ENCODE measurements at places on chromosomes 13 and 19.

DNA sequence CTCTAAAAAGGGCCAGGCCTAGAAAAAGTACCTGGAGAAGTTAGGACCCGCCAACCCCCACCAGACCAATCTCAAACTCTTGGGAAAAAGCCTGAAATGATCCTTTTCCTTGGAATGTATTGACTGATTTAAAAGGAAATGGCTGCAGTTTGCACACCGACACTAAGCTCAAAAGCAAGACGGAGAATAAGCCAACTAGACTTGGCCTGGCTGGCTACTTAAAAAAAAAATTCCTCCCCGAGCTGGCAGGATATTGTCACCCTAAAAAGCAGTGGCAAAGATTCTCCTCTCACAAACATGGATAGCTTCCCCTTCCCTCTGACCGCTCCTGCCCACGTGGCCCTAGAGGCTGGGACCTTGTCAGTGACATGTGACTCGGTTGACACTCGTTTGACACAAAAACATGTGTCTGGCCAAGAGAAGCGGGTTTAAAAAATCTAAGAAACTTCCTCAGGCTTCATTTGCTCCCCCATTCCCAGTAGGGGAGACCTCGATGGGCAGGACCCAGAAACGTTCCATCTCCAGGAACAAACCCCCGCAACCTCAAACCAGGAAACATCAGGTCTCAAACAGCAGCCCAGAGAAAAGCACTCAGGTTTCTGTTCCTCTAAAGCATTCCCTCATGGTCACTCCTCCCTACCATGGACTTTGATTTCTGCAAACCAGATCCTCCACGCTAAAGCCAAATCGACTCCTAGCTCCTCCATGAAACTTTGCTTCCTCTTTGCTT lies 1.3 kb downstream of the RFX1 start:
- DNase-seq: no peak

DNA sequence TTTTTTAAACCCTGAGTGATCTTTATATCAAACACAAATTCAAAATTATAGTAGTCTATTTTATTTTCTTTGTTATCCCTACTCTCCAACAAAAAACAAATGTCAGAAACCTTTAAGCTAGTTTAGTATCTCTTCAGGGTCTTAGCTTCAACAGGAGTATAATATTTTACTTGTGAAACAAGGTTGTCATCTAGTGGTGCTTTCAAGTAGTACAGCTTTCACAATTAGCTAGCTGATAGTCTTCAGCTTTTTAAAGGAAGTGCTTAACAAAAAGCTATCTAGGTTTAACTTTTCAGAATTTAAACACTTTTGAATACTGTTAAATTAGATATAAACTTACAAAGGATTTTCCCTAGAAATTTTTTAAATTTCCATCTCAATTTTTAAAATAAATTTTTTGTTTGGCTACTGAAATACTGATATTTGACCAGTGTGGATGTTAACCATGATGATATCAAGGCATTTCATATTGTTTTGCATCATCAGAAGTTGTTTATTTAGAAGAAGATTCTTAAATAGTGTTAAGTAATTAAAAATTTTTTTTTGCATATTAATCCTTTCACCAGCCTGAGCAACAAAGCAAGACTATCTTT lies 34.2 kb downstream of the TDRD3 start:
- DNase-seq: no peak

- no peak for DNase-seq
These were observed 177.9 kb downstream of the KATNAL1 start for GRCh38 chr13:30129411-30129810.

- DNase-seq: no peak
These were observed 9.9 kb downstream of the ZIC5 start for GRCh38 chr13:99961636-99962035.

GRCh38 chr13:48302871-48303358 lies 636 bp upstream of the RB1 start:
- no peak for DNase-seq

GRCh38 chr19:10305139-10305806 lies 4.3 kb downstream of the ZGLP1 start:
- no peak for DNase-seq
